HL-60 (cell line): ENCODE measurements at places on chromosomes 16 and 17.

DNA sequence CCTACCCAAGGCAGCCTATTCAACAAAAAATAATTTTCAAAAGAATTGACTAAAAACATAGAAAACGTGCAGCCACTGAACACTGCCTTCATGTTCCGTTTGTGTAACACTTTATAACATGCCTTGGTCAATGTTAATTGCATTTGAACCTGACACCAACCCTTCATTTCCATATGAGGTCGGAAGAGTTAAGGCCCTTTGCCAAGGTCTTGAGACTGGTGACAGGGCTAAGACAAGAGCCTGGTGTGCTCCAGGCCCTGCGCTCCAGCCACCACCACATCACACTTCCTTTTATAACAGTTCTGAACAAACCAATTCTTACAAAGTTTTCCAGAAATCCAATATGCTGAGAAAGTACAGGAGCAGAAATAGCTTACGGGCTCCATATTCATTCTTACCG is 4.2 kb downstream of the BBS2 start:
- DNase-seq: no peak

DNA sequence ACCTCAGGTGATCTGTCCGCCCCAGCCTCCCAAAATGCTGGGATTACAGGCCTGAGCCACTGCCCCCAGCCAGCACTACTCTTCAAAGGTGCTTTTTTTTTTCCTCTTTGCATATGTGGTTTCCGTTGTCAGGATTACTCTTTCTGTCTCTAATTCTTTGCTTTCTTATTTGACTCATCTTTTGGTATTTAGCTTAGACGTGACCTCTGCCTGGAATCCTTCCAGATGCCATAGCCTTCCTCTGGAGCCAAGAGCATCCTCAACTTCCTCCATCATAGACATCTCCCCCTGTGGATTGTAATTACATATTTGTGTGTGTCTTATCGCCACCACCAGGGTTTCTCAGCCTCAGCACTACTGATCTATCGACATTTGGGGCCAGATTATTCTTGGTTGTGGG is 84.4 kb upstream of the XYLT1 start:
- no peak for DNase-seq

DNA sequence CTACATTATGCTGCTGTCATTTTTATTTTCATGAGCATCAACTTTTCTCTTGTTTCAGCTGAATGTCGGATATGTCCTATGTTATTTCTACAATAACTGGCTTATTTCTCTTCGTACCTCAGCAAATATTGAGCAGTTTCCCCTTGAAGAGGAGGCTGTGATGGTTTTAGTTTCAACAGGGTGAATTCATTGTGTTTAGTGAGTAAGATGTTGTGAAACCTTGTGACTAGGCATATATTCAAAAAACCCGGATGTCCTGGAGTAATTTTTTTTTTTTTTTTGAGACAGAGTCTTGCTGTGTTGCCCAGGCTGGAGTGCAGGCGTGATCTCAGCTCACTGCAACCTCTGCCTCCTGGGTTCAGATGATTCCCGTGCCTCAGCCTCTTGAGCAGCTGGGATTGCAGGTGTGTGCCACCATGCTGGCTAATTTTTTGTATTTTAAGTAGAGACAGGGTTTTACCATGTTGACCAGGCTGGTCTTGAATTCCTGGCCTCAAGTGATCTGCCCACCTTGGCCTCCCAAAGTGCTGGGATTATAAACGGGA is 11.1 kb downstream of the CPD start:
- no peak for DNase-seq

- DNase-seq: no peak
These were observed 5.9 kb upstream of the AATK start for GRCh38 chr17:81171941-81172340.

DNA sequence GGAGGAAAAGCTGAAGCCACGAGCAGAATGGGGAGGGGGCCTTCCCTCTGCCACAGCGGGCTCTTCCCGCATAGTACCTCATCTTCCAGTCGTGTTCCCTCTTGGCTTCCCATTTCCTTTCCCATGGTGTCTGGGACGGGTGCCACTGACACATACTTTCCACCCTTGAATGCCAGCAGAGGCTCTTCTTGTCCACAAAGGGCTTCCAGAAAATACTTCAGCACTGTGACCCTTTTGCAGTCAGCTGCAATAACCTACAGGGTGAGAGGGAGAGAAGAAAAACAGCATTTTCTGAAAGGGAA is 30.7 kb downstream of the HIC1 start:
- DNase-seq: no peak

- no peak for DNase-seq
These were observed 668 bp downstream of the JUP start for GRCh38 chr17:41785859-41786226.

DNA sequence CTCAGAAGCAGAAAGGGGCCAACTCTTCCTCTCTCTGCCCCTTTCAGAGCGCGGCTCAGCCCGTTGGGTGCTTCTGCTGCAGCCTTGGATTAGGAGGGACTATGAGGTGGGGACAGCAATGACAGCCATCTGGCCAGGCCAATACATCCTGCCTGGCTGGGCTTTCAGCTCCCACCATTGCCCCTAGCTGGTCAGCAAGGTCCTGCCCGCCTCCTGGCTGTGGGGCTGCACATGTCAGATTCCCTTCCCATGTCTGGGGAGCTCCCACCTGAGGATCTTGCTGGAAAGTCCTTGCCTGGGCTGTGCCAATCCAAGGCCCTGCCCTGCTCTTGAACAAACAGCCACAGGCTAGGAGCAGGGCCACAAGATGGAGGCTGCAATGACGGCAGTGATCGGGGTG is 8.3 kb downstream of the TRIM65 start:
- DNase-seq: no peak

GRCh38 chr17:13265311-13265710 is 247.5 kb upstream of the ELAC2 start:
- DNase-seq: no peak

- no peak for DNase-seq
These were observed 10.2 kb upstream of the CBX8 start for GRCh38 chr17:79806863-79807720.

DNA sequence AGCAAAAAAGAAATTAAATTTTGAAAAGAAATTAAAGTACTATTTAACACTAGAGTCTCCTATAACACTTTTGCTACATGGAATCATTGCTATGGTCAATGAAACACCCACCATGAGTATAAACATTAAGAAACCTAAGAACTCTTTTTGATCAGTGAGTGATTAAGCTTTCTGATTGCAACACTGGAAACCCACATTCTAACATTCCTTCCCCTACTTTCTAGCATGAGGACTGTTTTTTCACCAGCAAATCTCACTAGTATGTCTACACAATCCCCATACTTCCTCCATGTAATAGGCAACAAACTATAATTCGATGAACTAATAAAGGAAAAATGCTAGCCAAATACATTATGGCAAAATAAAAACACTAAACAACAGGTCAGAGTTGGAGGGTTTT is 54.7 kb downstream of the SKAP1 start:
- no peak for DNase-seq

- DNase-seq: no peak
These were observed 2.0 kb downstream of the ABCC12 start for GRCh38 chr16:48153774-48154173.

GRCh38 chr17:39101091-39101490 is 50.3 kb downstream of the PLXDC1 start:
- DNase-seq: no peak

GRCh38 chr17:34098699-34099098 is 156.4 kb upstream of the CCL2 start:
- no peak for DNase-seq

- DNase-seq: no peak
These were observed 31.9 kb upstream of the ACSF3 start for GRCh38 chr16:89061590-89062380.

GRCh38 chr17:9729735-9730420 is 61.5 kb downstream of the DHRS7C start:
- DNase-seq: no peak

- no peak for DNase-seq
These were observed 50.2 kb downstream of the CDK5R1 start for GRCh38 chr17:32536736-32537643.

DNA sequence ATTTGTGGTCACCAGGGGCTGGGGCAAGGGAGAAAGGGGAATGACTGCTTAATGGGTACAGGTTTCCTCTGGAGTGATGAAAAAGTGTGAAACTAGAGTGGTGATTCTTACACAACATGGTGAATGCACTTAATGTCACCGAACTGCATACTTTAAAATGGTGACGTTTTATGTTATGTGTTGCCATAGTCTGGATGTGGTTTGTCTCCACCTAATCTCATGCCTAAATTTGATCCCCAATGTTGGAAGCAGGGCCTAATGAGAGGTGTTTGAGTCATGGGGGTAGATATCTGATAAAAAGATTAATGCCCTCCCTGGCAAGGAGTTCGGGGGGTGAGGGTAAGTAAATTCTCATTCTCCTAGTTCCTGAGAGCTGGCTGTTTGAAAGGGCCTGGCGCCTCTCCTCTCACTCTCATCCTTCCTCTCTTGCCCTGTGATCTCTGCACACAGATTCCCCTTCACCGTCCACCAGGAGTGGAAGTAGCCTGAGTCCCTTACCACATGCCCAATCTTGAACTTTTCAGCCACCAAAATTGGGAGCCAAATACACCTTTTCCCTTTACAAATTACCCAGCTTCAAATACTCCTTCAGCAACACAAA is 15.3 kb downstream of the XPO6 start:
- DNase-seq: no peak

- peak; percentile 7 for DNase-seq
These were observed 112.4 kb downstream of the SPECC1 start for GRCh38 chr17:20121359-20122253.

GRCh38 chr17:55332296-55333041 is 67.7 kb downstream of the HLF start:
- DNase-seq: no peak

DNA sequence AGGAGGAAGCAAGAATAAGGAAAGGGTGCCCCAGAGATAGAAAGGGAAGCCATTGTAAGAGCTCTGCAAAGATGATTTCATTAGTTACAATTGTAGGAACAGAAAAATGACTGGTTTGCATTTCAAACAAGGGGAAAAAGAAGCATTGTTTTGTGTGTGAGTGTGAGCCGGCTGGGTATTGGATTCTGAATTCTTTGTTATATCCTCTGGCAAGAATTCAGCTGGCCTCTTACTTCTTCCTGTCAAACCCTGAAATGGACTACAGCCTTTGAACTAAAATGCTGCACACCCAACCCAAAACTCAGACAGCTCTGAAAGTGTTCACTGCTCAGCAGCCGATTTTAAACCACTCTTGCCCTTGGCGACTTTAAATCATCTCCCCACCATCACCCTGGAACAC is 461.3 kb downstream of the PMP22 start:
- DNase-seq: no peak

DNA sequence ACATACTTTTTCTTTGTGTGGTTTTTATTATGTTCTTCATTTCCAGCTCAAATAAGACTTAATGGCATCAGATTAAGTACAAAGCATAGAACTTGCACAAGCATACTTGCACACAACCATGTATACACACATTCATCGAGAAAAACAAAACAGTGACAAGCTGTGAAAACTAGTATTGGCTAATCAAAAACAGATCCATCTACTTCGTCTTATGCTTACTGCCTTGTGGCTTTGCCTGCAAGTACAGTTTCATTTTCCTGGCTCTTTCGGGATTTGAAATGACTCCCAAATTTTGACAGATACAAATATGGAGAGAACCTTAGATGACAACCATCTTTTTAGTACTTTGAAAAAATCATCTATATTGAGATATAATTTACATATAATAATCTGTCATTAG is 338.3 kb downstream of the BCAS3 start:
- no peak for DNase-seq

GRCh38 chr17:6870841-6871240 is 39.3 kb upstream of the TEKT1 start:
- no peak for DNase-seq

DNA sequence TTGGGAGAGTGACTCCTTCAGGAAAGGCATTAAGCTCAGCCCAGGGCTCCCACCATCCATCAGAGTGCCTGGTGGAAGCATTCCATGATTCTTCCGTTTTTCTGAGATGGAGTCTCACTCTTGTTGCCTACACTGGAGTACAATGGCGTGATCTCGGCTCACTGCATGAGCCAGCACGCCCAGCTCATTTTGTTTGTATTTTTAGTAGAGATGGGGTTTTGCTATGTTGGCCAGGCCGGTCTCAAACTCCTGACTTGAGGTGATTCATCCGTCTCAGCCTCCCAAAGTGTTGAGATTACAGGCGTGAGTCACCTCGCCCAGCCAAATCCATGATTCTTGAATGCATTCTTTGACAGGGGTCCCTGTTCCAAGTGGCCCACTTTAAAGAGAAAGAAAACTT is 23.1 kb downstream of the MIS12 start:
- no peak for DNase-seq

DNA sequence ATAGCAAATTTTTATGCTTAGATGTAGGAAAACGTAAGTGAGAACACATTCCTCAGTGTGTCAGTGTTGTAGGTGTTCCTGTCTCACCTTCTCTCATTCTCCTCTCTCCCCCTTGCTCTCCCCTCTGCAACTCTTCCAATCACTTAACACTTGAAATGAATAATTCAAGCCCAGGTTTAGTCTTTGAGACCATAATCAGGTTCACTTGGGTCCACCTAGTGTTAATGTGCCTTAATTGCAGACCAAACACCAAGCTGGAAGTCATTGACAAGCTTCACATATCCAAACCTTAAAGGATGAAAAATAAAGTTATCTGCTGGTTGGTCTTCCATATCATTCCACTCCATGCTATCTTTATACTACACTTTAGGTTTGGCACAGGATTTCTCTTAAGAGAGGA is 37.0 kb downstream of the STXBP4 start:
- no peak for DNase-seq
